Karpas-422 (cell line): ENCODE measurements at places on chromosomes 16 and 17. TPM values are rescaled to one million over a fixed set of nuclear protein-coding genes. Genes with fewer than 3 reads are reported as not detected.

DNA sequence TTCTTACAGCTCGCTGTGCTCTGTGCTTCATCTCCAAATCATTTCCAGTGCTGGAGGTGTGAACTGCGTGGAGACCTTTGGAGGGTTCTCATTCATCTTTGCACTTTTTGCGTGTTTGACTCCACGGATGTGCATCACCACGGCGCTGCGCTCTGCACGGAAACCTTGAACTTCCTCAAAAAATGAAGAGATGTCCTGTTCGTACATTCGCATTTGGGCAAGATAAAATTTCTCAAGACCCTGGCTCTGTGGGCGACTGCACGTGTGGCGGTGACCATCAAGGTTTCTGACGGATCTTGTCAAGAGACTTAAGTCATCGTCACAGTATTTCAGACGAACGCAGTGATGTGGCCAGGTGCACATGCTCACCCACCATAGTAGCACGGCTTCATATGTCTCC is 10.3 kb upstream of the PVALEF start:
- no peak for DNase-seq

DNA sequence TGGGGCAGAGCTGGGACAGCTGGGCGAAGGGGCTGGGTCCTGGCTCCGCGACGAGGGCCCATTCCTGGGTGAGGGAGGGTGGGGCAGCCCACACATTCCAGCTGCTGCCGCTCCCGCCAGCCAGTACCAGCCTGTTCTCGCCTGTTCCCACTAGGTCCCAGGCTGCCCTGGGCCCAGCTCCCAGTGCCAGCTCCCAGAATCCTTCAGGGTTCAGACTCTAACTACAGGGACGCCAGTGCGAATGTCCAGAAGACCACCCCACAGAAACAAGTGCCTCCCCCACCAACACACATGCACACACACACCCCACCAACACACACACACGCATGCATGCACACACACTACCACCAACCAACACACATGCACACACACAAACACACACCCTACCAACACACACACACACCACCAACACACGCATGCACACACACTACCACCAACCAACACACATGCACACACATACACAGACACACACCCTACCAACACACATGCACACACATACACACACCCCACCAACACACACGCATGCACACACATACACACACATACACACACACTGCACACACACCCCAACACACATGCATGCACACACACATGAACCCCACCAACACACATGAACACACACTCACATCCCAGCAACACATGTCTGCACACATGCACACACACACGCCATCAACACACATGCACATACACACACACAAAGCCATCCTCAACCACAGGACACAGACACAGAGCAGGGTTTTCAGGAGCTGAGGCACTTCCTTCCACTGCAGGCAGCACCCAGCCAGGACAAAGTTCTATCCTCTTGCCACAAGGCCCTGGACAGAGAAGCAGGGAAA is 27.5 kb upstream of the KRT17 start:
- DNase-seq: no peak

DNA sequence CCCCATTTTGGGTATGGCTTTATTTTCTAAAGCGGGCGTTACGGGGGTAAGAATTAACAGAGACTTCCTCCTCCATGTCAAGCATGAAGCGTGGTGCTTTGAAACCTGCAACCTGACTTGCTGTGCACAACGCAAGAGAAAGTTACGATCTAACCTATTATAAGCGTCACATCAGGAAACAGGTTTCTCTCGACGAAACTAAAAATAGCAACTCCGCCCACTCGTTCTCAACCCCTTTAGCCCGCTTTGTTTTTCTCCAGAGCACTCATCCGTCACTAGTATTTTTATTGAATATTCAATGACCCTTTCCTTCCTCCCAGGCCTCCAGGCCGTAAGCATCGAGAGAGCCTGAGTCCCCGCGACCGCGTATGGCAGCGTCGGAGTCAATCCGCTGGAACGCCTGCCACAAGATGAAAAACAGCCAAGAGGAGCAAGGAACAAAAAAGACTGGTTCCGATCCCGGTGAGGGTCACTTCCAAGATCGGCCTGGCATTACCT is 555 bp downstream of the NUP88 start:
- DNase-seq: peak; percentile 92

Gene TBX6
- 1.8 and 2.1 TPM in 2 replicates for total RNA-seq

GRCh38 chr16:12461201-12461600 is 342.5 kb downstream of the CPPED1 start:
- DNase-seq: no peak

Gene ACSM2A
- not detected in 2 replicates for total RNA-seq

Gene USP6
- total RNA-seq: not detected in 2 replicates

- DNase-seq: no peak
These were observed 37.7 kb downstream of the ULK2 start for GRCh38 chr17:19830061-19830460.

GRCh38 chr17:38352245-38353085 is 821 bp downstream of the SOCS7 start:
- peak; percentile 66 for DNase-seq

GRCh38 chr16:68396481-68396880 is 51.8 kb downstream of the SMPD3 start:
- peak; percentile 82 for DNase-seq

DNA sequence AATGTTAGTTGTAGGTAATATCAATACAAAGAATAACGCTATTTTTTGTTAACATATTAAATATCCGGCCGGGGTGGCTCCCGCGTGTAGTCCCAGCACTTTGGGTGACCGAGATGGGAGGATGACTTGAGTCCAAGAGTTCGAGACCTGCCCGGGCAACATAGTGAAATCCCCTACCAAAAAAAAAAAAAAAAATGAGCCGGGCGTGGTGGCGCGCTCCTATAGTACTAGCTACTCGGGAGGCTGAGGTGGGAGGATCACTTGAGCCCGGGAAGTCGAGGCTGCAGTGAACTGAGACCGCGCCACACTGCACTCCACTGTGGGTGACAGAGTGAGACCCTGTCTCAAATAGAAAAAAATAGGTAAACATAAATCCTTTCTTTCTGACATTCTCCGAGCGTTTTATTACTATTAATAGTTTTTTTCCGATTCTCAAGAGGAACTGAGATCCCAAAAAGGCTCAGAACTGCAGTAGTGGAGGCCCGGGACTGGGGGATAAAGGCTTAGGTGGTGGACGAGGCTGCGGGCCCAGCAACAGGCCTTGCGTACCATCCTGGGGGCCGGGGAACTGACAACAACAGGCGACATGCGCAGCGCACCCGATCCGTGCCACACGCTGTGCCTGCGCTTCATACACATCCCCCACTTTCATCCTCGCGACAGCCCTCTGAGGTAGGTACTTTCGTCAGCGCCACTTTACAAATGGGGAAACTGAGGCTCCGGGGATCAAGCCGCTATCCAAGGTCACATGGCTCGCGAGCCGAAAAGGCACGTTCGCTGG is 919 bp downstream of the N4BP1 start:
- DNase-seq: peak; percentile 78

Gene KRTAP3-2
- not detected in 2 replicates for total RNA-seq
